ENCODE measurements at places on chromosomes 6 and 20.
A peak's percentile ranks its signal among the peaks of the same experiment; 100 is the strongest.

- peak; percentile 27 for DNase-seq
Measured at GRCh38 chr20:4820806-4821518, 99.3 kb downstream of the PRND start.

DNA sequence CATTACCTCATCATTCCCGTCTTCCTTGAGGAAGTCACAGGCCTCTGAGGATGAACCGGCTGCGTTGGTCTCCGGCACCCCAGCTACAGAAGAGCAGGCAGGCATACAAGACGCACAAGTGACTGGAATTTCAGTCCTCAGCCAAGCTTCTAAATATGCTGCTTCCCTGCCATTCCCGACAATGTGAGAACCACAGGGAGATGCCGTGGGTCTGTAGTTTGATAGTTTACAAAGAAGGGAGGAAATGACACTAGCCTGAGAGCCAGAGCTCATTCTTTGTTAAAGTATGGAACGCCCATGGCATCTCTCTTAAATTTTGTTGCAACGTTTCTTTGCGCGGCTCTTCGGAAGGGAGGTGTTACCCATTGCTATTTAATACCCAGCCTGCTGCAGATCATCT, 25.7 kb downstream of the HEBP2 start:
- no peak for DNase-seq

DNA sequence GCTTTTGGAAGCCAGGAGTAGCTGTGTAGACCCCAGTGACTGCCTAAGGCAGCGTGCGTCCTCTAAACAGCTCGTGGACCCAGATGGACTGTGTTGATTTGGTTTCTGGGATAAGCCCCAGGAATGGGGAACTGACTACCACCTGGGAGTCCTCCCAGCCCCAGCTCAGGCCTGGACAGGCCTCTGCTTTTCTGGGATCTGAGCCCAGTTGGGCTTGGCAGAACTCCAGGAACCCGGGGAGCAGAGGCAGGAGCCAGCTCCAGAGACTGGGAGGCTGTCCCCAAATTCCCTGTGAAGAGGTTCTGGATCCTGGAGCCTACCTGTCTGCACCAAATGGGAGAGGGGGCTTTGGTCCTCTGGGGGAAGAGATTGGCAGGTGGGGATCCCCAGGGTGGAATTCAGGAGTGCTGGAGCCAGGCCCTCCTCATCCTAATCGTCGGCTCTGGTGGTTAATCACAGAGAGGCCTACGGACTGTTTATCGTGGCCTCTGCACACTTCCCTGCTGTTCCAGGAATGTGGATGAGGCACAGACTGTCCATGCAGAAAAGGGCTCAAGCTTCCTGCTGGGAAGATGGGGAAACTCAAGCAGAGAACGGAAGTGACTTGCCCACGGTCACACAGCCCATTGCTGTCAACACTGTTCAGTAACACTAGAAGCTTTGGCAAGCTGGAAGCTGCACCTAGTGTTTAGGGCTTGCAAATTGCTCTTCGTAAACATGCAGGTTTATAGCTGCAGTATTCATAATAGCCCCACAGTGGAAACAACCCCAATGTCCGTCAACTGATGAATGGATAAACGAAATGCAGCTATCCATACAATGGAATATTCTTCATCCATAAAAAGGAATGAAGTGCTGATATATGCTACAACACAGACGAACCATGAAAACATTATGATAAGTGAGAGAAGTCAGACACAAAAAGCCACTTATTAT, 100.6 kb downstream of the KCNB1 start:
- DNase-seq = peak; percentile 69

DNA sequence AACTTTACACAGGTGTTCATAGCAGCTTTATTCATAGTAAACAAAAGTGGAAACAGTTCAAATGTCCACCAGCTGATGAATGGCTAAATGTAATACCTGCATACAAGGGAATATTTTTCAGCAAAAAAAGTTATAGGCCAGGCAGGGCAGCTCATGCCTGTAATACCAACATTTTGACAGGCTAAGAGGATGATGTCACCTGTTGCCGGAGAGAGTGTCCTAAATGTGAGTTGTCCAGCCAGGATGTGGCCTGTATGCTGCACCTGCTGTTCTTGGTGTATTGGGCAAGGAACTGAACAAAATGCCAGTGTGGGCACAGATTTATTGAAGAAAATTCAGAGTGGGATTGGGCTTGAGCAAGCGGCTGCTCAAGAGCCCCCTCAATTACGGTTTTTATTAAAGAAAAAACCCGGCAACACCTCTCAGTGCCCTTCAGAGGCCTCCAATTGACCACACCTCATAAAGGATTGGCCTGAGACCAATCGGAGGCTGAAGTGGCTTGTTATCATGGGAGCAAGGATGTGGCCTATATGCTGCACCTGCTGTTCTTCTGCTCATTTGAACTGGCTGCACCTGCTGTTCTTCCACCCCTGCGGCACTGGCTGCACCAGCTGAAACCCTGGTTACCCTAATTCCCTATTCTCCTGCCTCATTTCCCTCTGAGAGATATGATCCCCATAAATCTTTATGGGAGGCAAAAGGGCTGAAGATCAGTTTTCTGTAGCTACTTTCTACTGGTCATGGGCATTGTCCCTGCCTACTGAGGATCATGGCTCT, 164.3 kb upstream of the PROKR2 start:
- DNase-seq = no peak

DNA sequence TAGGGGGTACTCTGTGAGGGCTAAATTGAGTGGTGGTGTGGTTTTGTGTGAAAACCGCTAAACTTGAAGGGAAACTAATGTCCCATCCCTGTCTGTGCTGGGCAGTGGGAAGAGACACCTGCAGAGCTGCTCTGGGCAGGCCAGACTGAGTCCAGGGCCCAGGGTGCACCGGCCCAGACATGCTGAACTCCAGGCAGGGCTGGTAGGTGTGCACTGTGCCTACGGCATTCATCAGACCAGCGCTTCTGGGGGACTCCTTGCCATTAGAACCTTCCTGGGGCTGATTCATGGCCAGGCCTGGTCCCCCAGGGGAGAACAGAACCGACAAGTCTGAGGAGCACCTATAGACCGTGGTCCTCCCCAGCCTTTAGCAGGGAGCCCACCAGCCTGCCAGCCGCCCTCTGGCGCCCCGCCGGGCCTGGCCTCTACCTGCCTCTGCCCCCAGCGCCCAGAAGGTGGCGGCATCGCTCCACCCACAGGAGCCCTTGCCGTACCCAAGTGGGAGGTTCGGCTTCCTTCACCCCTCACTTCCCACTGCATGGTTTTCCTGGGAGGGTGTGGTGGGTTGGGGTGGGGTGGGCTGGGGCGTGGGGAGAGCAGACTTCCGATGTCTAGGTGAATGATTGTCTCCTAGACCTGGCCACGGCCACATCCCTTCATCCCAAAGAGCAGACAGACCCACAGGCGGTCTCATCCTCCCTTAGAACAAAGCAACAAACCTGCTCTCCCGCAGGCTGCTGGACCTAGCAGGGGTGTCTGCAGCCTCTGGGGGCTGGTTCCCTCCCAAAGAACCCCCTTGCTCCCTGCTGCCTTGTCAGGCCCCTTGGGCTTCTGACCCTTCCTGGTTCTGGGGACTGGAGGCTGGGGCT, 15.5 kb downstream of the CCDC167 start:
- peak; percentile 86 for DNase-seq

- DNase-seq = no peak
Measured at GRCh38 chr6:72683797-72684196, 61.9 kb downstream of the KCNQ5 start.

GRCh38 chr6:162219266-162219665, 508.3 kb downstream of the PRKN start:
- no peak for DNase-seq
